ENCODE measurements at places on chromosomes 4 and X.
A peak's percentile ranks its signal among the peaks of the same experiment; 100 is the strongest.

DNA sequence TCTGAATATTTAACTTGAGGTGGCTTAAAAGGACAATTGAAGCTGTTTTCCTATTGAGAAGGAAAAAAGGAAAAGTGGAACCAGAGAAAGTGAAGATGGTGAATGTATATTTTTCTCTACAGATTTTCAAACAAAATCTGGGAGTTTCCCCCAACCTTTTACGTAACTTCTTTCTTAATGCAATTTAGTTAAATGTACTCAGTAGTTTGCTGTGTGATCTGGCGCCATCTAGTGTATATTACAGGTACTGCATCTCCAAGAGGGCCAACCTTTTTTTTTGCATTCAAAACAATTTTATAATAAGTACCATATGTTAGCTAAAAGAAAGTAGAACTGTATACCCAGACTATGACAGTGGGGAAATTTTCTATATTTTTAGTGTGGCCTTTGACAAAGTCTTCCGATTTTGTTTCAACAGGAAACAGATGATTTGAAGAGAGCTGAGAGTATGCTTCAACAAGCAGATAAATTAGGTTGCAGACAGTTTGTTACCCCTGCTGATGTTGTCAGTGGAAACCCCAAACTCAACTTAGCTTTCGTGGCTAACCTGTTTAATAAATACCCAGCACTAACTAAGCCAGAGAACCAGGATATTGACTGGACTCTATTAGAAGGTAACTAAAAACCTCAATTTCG lies 82.0 kb downstream of the PLS3 start:
- no peak for DNase-seq

DNA sequence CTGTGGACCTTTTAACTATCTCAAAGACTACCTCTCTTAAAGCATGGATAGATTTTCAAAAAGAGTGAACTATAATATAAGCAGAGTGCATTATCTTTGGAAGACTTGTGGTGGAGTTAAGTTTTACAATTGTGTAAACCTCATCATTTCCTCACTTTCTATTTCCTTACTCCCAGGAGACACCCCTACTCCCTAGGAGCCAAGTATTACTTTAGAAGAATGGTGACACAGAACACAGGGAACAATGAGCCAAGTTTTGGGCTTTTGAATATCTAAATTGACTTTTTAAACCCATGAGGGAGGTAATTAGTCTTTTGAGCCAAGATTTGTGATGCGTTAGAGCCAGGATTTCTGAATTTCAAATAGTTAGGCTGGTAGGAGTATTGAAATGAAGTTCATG lies 78.9 kb upstream of the UNC5C start:
- DNase-seq = no peak

GRCh38 chrX:136452614-136453013 lies 35.1 kb upstream of the BRS3 start:
- DNase-seq = no peak

- DNase-seq = peak; percentile 43
Measured at GRCh38 chr4:1900624-1901023, 29.4 kb downstream of the NSD2 start.

GRCh38 chr4:84495118-84495793 lies 3.8 kb downstream of the NKX6-1 start:
- DNase-seq = no peak

GRCh38 chr4:20463176-20463430 lies 211.4 kb downstream of the SLIT2 start:
- DNase-seq = no peak

- DNase-seq = no peak
Measured at GRCh38 chr4:137961051-137961438, 281.1 kb downstream of the SLC7A11 start.

- no peak for DNase-seq
Measured at GRCh38 chrX:124981420-124981819, 338.3 kb upstream of the TEX13C start.

GRCh38 chrX:119488749-119489148 lies 20.5 kb downstream of the SLC25A5 start:
- DNase-seq = peak; percentile 72

GRCh38 chr4:112516066-112516470 lies at the start of gene NEUROG2:
Gene NEUROG2 (minus strand): TSS chr4:112516180. CDS start chr4:112515475, 705 bp downstream.
- DNase-seq = no peak

DNA sequence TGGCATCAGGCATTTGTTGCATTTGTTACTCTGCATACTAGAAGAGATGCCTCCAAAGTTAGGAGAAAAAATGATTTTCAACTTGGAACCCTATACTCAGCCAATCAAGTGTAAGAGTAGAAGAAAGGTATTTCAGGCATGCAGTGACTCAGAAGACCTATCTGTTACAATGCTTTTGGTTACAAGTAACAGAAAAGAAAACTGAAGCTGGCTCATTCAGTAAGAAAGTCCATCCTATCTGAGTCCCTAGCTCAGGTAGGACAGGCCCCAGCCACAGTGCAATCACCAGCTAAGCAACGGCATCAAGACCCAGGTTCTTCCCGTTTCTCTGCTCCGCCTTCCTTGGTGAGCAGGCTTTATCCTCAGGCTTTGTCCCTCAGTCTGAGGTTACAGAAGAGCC lies 23.3 kb downstream of the MECP2 start:
- DNase-seq = no peak

DNA sequence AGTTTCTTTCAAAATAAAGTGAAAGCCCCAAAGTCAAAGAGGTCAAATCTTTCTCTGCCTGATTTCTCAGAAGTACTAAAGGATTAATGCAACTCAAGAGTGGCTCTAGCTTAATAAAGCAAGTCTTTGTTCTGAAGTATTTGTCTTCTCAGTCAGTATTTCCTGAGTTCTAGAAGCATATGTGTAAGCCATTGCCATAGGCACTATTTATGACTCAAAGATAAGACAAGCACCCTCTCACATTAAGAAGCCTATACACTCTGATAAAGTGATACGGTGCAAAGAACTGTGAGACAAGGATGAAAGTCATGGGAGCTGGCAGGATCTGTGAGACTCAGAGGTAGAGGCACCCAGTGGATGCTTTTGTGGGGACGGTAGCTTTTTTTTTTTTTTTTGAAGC lies 60.9 kb downstream of the AASDH start:
- no peak for DNase-seq

GRCh38 chr4:100428051-100428450 lies 89.8 kb downstream of the EMCN start:
- DNase-seq = no peak

GRCh38 chr4:17491196-17491595 lies 20.7 kb downstream of the QDPR start:
- no peak for DNase-seq

DNA sequence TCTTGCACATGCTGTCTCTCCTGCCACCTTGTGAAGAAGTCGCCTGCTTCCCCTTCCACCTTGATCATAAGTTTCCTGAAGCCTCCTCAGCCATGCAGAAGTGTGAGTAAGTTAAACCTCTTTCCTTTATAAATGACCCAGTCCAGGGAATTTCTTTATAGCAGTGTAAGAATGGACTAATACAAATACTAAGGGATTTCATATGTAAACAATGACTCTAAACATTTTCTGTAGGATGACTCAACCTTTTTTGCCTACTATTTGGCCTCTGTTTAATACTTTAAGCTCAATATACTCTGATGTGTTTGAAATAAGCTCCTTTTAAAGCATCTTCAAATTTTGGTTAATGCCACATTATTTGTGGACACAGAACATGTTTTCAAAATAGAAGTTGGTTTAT lies 813.5 kb upstream of the SLIT2 start:
- no peak for DNase-seq
